ENCODE measurements at places on chromosomes 1 and 21. TPM values are rescaled to one million over a fixed set of nuclear protein-coding genes. Genes with fewer than 3 reads are reported as not detected.

DNA sequence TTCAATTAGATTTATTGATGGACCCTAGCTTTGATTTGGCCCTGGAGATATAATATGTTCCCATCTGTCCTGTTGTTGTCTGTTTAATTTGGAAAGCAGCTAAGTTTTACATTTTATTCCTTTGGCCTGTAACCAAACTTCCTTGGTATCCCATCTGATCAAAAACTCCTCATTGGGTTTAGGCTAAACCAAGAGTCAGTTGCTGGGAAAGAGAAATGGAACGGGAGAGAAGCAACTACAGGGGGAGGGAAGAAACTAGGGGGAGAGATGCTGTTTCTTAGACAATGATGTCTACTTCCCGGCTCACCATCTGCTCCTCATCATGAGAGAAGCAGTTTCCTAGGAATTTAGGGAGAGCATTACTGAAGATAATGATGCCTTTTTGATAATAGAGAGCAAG, 141.8 kb downstream of the SYT2 start:
- no peak for DNase-seq

DNA sequence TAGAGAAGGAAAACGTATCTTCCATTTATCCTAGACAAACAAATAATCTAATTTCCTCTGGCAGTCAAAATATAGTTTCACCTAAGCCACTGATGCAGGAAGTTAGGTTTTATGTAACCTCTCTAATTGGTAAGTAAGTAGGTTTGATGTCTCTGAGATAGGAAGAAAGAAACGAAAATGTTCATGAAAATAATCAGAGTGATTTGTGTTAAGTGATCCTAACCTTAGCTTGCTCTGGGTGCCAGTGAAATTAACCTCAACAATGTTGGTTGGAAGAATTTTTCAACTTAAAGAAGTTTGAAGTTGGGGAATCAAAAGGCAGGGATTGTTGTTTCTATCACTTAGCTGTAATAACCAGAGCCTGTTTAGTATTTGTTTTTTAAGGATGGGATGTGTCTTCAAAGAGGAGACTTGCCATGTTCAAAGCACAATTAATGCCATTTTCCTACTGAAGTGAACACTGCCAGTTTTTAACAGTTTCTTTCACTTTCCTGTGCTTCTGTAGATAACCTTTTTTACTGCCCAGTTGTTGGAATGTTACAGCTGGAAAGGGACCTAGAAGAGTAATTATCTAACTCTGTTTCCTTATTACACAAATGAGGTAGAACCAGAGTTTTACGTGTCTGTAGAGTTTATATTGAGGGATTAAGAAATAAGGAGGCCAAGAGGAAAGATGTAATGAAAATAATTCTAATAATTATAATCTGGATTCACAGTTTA, 18.4 kb downstream of the HIPK1 start:
- no peak for DNase-seq

DNA sequence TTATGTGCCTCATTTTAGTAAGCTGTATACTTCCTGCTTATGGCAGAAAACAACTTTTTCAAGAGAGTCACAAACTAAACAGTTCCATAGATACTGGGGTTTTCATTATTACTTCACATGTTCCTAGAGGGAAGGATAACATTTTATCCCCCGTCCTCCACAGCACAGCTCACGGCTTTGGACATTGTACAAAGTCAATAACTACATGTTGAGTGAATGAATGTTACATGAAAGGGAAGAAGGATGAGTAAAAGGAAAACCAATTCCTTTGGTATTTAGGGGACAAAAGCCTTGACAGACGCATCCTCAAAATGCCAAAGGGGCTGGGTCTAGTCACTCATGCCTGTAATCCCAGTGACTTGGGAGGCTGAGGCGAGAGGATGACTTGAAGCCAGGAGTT, 14.8 kb downstream of the PI4KB start:
- no peak for DNase-seq

GRCh38 chr1:1004780-1005697, 5.1 kb upstream of the HES4 start:
- peak; percentile 75 for DNase-seq

- DNase-seq, result no peak
These were observed 16.9 kb upstream of the GLIS1 start for GRCh38 chr1:53755874-53756273.

GRCh38 chr1:2596530-2597333, 10.2 kb downstream of the PRXL2B start:
- DNase-seq, result no peak

DNA sequence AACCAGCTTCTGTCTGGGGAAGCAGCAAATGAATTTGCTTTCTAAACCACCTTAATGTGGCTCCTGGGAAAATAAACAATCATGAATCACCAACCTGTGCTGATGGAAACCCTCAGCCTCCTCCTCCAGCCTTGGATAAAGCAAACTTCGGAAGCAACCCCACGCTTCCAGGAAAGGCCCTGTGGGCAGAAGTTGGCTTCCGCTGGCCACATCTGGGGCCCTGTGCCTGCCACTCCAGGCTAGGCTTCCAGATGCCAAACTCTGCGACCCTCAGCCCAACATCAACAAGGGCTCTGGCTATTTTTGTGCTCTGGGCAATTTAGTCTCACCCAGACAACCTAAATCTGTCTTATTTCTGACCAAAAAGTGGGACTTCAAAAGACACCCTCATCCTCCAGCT, 6.2 kb upstream of the OXCT2 start:
- no peak for DNase-seq

DNA sequence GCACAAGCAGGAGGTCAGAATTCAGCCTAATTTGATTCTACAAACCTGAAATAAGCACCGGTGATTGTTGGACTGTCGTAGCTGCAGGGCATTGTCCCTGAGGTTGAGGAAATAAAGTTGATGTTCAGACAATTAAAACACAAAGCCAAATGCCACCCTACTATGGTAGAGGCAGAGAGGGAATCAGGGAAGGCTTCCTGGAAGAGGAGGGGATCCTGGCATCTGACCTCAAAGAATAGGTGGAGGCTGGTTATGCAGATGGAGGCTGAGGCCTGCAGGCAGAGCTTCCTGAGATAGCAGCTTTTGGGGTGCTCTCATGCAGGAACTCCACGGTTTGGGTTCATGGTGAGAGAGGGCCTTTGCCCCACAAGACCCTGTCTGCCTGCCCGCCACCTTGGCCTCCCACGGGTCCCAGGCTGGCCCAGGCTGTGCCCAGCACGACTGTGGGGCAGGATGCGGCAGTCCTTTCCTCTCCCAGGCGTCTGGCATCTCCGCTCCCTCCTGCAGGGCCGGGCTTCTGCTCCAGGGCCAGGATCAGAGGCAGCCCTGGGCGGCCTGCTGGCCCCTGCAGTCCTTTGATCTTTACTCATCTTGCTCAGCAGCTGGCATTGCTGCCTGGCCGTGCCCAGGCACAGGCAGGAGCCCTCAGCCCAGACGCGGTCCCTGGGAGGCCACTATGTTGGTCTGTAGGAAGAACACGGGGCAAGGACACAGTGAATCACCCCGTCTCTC, 134.1 kb upstream of the VAMP3 start:
- DNase-seq, result no peak

- no peak for DNase-seq
These were observed 277.6 kb upstream of the NCAM2 start for GRCh38 chr21:20720623-20721022.

GRCh38 chr1:3542676-3543075, 68.6 kb downstream of the MEGF6 start:
- no peak for DNase-seq

DNA sequence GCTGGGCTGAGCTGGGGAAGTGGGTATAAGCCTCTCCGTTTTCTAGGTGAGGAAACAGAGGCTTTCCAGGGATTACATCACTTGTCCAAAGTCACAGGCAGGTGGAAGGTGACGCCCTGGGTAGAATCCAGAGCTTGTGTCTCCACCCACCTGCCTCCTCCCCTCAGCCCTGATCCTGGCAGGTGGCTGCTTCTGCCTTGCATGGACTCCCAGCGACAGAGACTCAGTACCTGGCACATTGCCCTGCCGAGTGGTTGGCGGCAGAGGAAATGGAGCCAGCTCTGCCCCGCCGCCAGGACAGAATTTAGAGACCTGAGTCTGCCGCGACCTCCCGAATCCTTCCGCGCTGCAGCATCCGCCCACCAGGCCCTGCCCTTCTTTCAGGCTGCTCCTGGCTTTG, 2.1 kb downstream of the PLA2G2E start:
- no peak for DNase-seq

DNA sequence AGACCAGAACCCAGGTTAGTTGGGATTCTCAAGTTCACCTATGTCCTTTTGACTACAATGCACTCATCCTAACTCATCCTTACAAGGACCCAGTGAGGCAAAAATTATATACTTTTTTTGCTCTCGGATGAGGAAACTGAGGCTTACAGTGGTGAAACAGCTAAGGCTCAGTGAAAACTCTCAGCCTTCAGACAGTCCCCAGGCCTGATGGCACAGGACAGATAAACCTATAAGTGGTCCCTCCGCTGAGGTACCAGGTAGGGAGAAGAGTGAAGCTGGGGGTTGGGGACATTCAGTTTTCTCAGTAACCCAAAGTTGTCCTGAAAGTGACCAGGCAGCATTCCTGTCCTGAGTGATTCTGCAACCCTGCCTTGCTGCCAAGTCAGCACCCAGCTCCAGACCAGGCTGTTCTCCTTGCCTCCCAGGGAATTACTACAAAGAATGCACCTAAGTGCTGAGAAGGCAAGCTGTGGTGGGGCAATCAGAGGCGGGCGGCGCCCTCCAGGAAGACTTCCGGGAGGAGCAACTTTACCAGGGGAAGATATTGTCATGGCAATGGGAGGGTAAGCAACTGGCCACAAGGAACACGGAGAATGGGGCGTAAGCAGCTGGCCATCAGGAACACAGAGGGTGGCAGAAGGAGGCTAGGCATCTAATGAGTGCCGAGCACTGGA, 4.6 kb downstream of the TENT5B start:
- DNase-seq, result no peak

INSRR gene
- not detected for total RNA-seq

SELL gene
- total RNA-seq, result not detected

FCRL1 gene
- total RNA-seq, result not detected

KIAA0040 gene
- 0.75 TPM for total RNA-seq

NBPF4 gene
- total RNA-seq, result not detected

PKP1 gene
- total RNA-seq, result 4.0 TPM
